GM10248 (cell line): ENCODE measurements at places on chromosomes 6 and 20.
A peak's percentile ranks its signal among the peaks of the same experiment; 100 is the strongest.

DNA sequence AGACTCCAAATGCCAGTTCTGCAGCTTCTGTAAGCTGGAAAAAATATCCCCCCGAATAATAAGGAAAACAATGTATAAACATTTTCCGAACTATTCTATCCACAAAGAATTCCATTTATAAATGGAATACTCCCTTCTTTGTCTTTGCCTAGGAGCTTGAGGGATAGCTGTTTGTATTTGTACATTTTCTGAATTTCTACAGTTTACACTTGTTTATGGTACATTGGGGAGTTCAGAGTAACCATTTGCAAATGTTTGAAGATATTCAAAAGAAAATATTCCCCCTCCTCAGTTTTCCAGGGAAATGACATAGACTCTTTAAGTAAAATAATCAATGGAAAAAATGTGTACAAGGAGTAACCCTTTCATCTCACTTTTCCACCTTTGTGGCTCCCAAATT lies 149.6 kb downstream of the SOBP start:
- no peak for DNase-seq

GRCh38 chr6:52564856-52565255 lies 12.0 kb downstream of the TRAM2 start:
- no peak for DNase-seq

GRCh38 chr20:41984031-41984430 lies 365.9 kb upstream of the CHD6 start:
- DNase-seq, result no peak

GRCh38 chr6:143100429-143100828 lies 39.7 kb downstream of the AIG1 start:
- no peak for DNase-seq

GRCh38 chr6:110976575-110976974 lies 5.3 kb upstream of the RPF2 start:
- no peak for DNase-seq

DNA sequence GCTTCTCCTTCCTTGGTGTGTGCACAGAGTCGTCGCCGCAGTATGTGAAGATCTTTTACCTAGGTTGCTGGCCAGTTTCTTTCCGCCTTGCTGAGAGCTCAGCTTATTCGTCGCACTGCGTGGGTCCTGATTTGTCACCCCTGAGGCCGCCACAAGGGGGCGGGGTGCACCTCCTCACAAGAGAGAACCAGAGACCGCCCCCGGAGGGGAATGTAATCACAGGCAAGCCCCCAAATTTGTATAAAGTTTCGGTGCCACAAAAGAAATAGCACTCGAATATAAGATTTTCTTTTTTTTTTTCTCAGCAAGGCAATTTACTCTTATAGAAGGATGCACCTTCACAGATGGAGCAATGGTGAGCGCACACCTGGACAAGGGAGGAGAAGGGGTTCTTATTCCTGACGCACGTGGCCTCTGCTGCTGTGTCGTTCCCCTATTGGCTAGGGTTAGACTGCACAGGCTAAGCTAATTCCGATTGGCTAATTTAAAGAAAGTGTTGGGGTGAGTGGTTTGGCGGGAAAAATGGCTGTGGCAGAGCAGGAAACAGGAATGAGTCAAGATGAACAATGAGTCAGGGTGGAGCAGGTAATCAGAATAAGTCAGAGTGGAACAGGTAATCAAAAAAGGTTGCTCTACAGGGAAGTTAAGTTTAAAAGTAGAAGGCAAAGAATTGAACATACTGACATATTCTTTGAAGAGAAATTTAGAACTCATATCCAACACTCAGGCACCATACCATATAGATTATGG lies 19.5 kb downstream of the NCOA3 start:
- DNase-seq, result no peak

DNA sequence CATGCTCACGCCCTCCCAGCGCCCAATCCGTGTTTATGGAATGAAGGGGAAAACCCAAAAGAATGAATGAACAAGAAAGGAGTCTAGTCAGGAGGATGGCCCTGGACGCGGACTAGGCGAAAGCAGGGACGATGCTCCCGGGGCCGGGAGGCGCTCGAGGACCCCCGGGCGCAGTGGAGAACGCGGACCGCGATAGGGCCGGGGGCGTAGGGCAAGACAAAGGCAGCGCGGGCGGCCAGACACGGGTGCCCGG lies 758 bp downstream of the GCLC start:
- DNase-seq, result no peak

- DNase-seq, result no peak
These were observed 30.4 kb downstream of the SERPINB9 start for GRCh38 chr6:2872423-2873358.

GRCh38 chr20:64159711-64160110 lies 4.5 kb upstream of the MYT1 start:
- DNase-seq, result no peak

DNA sequence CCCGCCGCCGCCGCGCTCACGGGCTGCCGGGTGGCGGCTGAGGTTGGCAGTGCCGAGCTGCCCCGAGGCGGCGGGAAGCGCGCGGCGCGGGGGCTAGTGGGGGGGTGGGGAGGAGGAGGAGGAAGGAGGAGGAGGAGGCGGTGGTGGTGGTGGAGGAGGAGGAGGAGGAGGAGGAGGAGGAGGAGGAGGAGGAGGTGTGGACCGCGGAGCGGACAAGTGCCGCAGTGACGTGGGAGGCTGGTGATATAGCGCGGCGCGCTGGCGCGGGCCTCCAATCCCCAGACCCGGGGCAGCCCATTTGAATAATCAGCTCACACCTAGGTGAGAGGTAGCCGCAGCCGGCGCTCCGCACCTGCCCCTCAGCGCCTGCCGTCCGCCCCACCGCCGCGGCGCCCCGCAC lies at the start of gene FOXA2:
TSS of gene FOXA2 (minus strand) at position 51 of the 400 bp plus-strand sequence. CDS start 294 bp downstream, outside the sequence.
- no peak for DNase-seq

DNA sequence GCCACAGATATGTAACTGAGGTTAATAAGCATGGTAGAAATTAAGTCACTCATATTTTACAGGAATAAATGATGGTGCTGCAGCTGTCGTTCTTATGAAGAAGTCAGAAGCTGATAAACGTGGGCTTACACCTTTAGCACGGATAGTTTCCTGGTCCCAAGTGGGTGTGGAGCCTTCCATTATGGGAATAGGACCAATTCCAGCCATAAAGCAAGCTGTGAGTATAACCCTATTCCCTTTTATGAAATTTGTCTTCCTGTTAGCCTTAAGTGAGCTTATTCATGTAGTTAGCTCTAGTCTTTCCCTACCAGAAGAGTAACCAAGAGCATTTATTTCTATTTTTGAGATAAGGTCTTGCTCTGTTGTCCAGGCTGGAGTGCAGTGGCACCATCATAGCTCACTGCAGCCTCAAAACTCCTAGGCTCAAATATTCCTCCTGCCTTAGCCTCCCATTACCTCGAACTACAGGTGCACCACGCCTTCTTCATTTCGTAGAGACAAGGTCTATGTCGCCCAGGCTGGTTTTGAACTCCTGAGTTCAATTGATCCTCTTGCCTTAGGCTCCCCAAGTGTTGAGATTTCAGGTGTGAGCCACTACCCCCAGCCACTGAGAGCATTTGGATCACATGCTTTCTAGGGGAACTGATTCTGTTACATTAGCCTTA lies 12.0 kb downstream of the TCP1 start:
- no peak for DNase-seq

DNA sequence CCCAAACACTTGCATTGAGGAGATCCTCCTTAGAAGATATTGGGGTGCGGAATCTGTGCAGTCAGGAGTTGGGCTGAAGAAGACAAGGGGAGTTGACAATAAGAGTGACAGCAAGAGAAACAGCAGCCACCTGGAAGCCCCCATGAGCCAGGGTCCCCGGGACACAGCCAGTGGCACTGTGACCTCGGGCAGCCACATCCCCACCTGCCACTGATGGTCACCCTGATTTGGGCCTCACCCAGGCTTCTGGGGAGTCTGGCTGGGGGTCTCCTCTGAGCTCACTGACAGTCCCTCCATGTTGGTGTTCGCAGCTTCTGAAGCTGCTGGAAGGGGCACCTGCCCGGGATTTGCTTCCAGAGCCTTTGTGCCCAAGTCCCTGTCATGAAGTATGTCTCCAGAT lies 123.5 kb downstream of the TTLL2 start:
- no peak for DNase-seq

- no peak for DNase-seq
These were observed 76.2 kb upstream of the BCLAF1 start for GRCh38 chr6:136365776-136366354.

DNA sequence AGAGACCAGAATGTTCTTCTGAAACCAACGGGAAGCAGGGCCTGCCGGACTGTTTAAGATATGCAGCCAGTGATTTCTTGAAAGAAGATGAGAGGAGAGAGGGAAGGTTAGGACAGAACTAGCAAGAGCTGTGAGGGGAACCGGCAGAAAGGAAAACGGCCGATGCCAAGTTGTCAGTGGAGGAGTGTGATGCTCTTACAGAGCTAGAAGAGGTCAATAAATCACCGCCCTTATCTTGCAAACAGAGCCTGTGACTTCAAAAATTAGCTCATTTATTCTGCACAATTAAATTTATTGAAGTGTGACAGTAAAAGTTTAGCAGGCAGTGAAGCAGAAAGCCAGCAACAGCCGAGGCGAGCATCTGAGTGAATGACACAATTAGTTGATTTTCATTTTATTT lies 509.5 kb upstream of the ID4 start:
- DNase-seq, result no peak

DNA sequence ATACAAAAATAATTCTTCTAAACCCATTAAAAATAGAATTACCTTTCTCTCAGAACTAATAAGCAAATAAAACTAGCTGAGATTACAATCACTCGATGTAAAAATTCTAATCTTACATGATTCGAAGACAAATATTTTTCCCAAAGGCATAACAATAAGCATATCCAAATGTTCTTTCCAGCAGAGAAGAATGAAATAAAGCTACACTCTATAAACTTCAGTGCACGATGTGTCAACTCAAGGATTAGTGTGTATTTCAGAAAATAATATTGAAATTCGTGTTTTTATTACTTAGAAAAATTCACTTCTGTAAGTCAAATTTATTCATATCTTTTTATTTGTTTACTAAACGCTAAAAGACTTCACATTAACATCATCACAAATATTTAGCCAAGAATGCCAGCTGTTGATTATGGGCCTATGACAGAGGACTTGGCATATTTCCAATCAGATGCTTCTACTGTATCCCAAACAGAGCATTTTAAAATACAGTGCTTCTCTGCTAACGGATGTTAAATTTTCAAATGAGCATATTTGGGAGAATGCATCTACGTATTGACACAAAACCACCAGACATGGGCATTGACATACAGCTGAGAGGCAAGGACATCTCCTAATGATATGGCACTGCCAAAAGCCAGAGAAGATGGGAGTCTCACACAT lies 54.7 kb upstream of the PDE7B start:
- DNase-seq, result no peak

GRCh38 chr6:38973178-38974057 lies 75.2 kb upstream of the GLP1R start:
- DNase-seq, result peak; percentile 34

GRCh38 chr6:37239950-37240713 lies 17.4 kb upstream of the TBC1D22B start:
- DNase-seq, result peak; percentile 69

DNA sequence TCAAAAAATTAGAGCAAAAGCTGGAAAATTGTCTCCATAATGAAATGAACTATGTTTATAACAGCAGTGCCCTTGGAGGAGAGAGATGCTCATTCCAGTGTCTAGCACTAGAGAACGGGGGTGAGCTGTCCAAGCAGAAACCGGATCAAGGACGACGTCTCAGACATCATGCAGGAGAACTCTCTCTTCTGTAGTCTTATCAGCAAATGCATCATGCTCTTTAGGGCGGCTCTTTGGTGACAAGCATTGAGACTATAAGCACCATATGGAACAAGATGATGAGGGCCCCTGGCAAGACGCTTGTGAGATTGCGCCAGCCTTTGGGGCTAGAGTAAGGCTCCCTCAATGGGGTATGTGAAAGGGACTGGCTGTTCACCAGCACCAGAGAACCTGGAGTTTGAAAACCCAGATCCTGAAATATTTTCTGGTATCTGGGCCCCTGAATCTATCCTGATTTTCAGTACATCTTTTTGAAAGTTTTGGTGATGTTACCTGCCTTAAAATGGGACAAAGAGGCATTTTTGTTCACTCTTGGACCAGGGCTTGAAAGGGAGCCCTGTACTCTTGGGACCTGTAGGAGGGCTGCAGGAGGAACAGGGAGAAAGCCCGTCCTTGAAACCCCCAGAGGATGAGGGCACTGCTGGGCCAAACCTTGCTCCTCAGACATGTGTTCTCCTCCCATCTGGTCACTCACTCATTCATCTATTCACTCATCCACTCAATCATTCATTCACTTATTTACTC lies 127.6 kb downstream of the TTLL2 start:
- no peak for DNase-seq

DNA sequence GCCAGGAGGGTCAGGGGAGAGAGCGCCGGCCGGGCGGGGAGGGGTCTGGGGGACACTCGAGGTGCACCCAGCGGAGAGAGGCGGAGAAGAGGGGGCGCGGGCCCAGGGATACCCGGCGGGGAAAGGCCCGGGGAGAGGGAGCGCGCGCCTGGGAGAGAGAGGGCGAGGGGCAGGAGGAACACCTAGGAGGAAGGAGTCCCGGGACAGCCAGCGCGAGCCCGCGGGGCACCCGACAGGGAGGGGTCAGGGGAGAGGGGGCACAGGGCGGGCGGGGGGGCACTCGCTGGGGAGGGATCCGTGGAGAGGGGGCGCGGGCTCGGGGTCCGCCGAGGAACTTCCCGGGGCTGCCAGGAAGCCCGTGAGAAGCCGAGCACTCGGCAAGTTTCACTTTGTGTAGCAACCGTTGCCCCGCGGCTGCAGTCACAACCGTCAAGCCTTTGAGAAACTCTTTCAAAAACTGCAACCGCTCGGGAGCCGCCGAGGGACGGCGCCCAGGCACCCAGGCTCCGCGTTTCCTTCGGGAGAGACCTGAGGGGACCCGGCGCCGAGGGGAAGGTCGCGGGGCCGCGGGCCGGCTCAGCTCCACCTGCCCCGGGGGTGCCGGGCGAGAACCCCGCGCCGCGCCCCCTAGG lies 471 bp downstream of the EZR start:
- DNase-seq, result peak; percentile 71

GRCh38 chr6:145587334-145587733 lies 148.0 kb downstream of the EPM2A start:
- no peak for DNase-seq

- DNase-seq, result no peak
These were observed 85.4 kb downstream of the HFE start for GRCh38 chr6:26172608-26172968.

GRCh38 chr6:135583256-135583761 lies 85.8 kb upstream of the AHI1 start:
- DNase-seq, result no peak

GRCh38 chr6:24340998-24341938 lies 16.6 kb downstream of the DCDC2 start:
- DNase-seq, result no peak

DNA sequence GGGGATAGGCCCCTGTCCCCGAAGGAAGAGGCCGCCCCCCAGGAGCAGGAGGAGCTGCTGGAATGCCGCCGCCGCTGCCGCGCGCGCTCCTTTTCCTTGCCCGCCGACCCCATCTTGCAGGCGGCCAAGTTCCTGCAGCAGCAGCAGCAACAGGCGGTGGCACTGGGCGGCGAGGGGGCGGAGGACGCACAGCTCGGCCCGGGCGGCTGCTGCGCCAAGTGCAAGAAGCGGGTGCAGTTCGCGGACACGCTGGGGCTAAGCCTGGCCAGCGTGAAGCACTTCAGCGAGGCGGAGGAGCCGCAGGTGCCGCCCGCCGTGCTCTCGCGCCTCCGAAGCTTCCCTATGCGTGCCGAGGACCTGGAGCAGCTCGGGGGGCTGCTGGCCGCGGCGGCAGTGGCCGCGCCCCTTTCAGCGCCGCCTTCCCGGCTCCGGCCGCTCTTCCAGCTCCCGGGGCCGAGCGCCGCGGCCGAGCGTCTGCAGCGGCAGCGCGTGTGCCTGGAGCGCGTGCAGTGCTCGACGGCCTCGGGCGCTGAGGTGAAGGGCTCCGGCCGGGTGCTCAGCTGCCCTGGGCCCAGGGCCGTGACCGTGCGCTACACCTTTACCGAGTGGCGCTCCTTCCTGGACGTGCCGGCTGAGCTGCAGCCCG lies 630 bp downstream of the PPP1R3G start:
- peak; percentile 45 for DNase-seq
